ENCODE measurements at places on chromosomes 4 and X. TPM values are rescaled to one million over a fixed set of nuclear protein-coding genes. Genes with fewer than 3 reads are reported as not detected.

GRCh38 chrX:125826774-125827451 is 339.2 kb downstream of the DCAF12L2 start:
- DNase-seq = no peak

- DNase-seq = no peak
Measured at GRCh38 chr4:42642101-42642797, 14.7 kb downstream of the ATP8A1 start.

DNA sequence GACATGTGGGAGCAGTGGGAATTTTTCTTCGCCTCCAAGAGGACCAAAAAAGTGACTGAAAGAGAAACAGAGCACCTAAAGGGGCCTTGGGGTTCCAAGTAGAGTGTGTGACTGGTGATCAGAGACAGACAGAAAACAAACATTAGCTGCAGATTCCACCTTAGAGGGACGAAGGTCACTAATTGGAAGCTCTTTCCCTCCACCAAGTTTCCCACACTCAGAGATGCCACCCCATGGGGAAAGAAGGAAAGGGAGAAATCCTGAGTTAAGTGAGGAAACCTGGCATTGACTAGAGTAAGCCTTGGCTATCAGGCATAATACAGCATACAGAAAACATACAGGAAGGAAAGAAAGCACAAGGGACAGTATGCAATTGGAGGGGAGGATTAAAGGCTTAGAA is 90.9 kb downstream of the HNRNPD start:
- DNase-seq = no peak

- no peak for DNase-seq
Measured at GRCh38 chrX:28311466-28311865, 275.8 kb upstream of the IL1RAPL1 start.

DNA sequence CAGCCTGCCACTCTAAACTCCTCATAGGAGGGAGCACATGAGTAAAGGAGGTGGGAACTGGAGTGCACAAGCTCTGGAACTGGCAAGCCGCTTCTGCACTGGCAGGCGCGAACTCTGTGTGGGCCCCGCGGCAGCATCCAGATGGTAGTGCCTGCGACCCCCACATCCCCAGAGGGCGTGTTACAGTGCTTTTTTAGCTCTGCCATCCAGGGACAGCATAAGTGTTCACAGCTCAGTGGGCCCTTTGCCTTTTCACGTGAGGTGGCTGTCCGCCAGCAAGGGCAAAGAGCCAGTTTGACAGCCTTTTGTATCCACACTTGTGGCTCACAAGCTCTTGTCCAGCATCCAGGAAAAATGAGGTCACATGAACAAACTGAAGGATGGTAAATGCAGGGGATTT is 581.6 kb upstream of the DIAPH2 start:
- DNase-seq = peak; percentile 36

GRCh38 chr4:111546881-111547280 is 598.4 kb upstream of the FAM241A start:
- no peak for DNase-seq

DNA sequence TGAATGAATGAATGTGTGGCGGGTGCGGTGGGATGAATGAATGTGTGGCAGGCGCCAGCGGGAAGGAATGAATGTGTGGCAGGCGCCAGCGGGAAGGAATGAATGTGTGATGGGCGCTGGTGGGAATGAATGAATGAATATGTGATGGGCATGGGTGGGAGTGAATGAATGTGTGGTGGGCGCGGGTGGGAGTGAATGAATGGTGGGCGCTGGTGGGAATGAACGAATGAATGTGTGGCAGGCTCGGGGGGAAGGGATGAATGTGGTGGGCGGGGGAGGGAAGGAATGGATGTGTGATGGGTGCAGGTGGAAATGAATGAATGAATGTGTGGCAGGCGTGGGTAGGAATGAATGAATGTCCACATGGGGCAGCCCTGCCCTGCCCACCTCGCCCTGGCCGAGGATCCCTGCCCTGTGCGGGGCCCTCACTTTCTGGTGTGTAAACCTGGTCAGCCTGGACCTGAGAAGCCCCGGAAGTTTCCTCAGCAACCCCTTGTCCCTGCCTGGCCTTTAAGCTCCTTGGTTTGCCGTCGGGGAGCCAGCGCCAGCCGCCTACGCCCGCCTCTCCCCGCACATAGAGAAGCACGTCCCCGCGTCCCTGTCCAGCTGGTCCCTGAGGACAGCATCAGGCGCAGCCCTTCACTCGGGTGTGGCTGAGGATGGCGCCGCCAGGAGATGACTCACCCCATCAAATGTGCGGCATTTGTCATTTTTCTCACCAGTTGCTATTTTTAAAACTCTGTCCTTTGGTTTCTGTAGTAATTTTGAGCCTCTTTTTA is 112.8 kb upstream of the LRPAP1 start:
- no peak for DNase-seq

The XK gene
- total RNA-seq = under 0.01 TPM

The TLR3 gene
- total RNA-seq = 0.51 TPM

The PIM2 gene
- 3.3 TPM for total RNA-seq

The UGT2B11 gene
- not detected for total RNA-seq

The PAGE2 gene
- total RNA-seq = not detected

Measured in dermis microvascular lymphatic vessel endothelial cell (primary cell).